Pancreas (tissue), 10 donors: ENCODE measurements at places on chromosomes 4 and X. TPM values are rescaled to one million over a fixed set of nuclear protein-coding genes. Genes with fewer than 3 reads are reported as not detected.

Gene GSTCD
- 1.9 TPM for polyA plus RNA-seq

Gene DGKK
- polyA plus RNA-seq = not detected

Gene CPLX1
- 6.3 TPM for polyA plus RNA-seq

Gene CPZ
- 0.84 TPM for polyA plus RNA-seq

Gene SOX3
- polyA plus RNA-seq = not detected

Gene LINC00632
- polyA plus RNA-seq = 0.47 TPM

Gene GPR34
- polyA plus RNA-seq = 0.99 TPM

Gene PROM1
- polyA plus RNA-seq = 19.7 TPM

Gene NHS
- polyA plus RNA-seq = 0.70 TPM

Gene ARSJ
- 1.6 TPM for polyA plus RNA-seq

Gene MAGEA8
- not detected for polyA plus RNA-seq

DNA sequence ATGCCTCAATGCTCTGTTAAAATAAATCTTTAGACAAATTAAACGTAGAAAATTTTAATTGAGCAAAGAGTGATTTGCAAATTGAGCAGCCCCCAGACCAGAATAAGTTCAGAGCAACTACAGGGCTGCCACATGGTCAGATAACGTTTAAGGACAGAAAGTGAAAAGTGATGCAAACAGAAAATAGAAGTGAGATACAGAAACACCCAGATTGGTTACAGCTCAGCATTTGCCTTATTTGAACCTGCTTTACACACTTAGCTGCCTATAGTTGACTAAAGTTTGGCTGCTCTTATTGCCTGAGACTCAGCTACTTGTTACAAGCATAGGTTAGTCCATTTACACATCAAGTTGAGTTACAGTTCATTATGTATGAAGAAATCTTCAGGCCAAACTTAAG lies 1800.8 kb upstream of the PCDH10 start:
- no peaks in the 10 kb centered on the region for H3K36me3 ChIP-seq
- no peak overlapping the region for H3K4me3 ChIP-seq
- no peaks in the 10 kb centered on the region for H3K27me3 ChIP-seq
- no peaks in the 10 kb centered on the region for H3K4me1 ChIP-seq
- no peak for DNase-seq

GRCh38 chr4:90852237-90852636 lies 725.0 kb downstream of the CCSER1 start:
- H3K27me3 ChIP-seq = no peaks in the 10 kb centered on the region
- no peak for DNase-seq
- no peak overlapping the region for H3K4me3 ChIP-seq
- no peaks in the 10 kb centered on the region for H3K36me3 ChIP-seq

DNA sequence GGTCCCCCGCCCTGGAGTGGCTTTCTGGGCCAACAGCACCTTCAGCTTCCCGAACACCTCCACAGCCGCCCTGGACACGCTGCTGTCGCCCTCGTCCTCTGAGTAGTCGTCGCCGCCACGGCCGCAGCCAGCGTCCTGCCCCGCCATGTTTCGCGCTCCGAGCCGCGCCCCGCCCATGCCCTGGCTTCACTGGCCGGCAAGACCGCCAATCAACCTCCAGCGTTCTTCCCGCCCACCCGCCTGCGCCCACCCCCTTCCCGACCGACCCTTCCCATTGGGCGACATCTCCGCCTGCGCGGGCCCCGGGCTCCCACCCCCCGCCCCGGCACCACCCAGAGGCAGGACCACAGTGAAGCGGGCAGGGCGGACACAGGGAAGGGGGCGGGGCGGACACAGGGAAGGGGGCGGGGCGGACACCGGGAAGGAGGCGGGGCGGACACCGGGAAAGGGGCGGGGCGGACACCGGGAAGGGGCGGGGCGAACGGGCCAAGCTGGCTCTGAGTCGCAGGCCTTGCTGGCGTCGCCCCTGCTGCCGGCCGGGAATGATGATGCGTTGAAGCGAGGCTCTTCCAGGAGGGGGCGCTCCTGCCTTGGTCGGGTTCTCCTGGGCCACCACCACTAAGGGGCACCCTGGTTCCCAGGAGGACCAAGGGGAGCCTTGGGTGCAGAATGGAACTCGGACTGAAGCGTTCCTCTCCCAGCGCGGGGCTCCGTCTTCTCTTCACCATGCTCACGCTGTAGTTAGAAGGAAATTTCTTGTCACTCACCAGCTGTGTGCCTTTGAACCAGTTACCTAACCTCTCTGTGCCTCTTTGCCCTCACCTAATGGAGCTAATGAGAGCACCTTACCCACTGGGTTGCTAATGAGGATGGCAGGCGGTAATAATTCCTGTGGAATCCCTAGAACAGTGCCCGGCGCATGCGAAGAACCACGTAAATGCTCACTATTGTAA lies at the start of gene HAUS7:
TSS of gene HAUS7 (minus strand) at position 166 of the 953 bp plus-strand sequence. CDS start at position 147, 19 bp downstream.
- H3K27me3 ChIP-seq = no peaks in the 10 kb centered on the region
- H3K27ac ChIP-seq = no peak within 1 kb of the TSS
- peak; percentile 83 for DNase-seq
- H3K4me1 ChIP-seq = no peaks in the 10 kb centered on the region

DNA sequence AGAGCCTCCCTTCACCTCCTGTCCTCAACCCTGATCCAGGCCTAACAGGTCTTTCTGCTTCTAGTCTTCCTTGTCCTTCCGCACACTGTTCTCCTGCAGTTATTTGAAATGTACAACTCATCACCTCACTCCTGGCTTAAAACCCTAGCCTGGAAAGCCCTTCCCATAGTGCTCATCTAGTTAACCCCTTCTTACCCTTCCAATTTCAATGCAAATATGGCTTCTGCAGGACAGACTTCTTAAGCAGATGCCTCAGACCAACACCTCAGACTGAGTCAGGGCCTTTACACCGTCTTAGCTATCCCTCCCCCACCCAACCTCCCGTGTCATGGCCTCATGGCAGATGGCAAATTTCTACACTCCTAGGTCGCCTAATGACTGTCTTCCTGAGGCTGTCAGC lies 130.4 kb downstream of the BCOR start:
- H3K4me3 ChIP-seq = no peak overlapping the region
- DNase-seq = no peak
- H3K27ac ChIP-seq = no peak overlapping the region
- H3K36me3 ChIP-seq = no peaks in the 10 kb centered on the region

- no peak overlapping the region for H3K4me3 ChIP-seq
- no peaks in the 10 kb centered on the region for H3K36me3 ChIP-seq
- DNase-seq = no peak
- no peaks in the 10 kb centered on the region for H3K27me3 ChIP-seq
Measured at GRCh38 chrX:150156615-150157014, 206.5 kb upstream of the MAMLD1 start.

DNA sequence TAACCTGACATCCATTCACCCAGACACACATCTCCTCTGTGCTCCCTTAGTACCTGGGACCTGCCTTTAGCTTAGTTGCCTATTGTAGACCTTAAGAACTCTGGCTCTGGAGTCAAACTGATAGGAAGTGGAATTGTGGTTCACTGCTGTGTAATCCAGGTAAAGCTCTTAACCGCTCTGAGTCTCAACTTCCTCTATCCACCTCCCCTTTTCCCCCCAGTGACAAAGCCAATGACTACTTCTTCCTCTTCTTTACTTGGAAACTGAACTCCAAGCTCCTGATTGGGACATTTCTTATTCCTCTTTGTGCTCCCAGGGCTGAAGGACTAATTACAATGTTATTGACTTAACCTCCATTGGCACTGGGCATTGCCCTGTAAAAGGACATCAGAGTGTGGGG lies 94.1 kb downstream of the DRD5 start:
- H3K4me1 ChIP-seq = no peaks in the 10 kb centered on the region
- no peaks in the 10 kb centered on the region for H3K36me3 ChIP-seq
- no peaks in the 10 kb centered on the region for H3K27me3 ChIP-seq

GRCh38 chr4:165383591-165384073 lies 4.8 kb downstream of the CPE start:
- no peaks in the 10 kb centered on the region for H3K27me3 ChIP-seq
- no peak overlapping the region for H3K4me3 ChIP-seq
- no peak for DNase-seq
- no peaks in the 10 kb centered on the region for H3K36me3 ChIP-seq
- H3K27ac ChIP-seq = no peak overlapping the region
- no peaks in the 10 kb centered on the region for H3K4me1 ChIP-seq

GRCh38 chrX:49209434-49210251 lies 9.7 kb upstream of the SYP start:
- H3K36me3 ChIP-seq = no peaks in the 10 kb centered on the region
- H3K27me3 ChIP-seq = no peaks in the 10 kb centered on the region
- DNase-seq = no peak
- H3K4me3 ChIP-seq = no peak overlapping the region
- H3K4me1 ChIP-seq = no peaks in the 10 kb centered on the region
- no peak overlapping the region for H3K27ac ChIP-seq

- H3K27me3 ChIP-seq = peaks cover 4% of the 10 kb centered on the region
- H3K4me3 ChIP-seq = no peak overlapping the region
- H3K27ac ChIP-seq = no peak overlapping the region
Measured at GRCh38 chrX:100850317-100850716, 23.8 kb downstream of the NOX1 start.

DNA sequence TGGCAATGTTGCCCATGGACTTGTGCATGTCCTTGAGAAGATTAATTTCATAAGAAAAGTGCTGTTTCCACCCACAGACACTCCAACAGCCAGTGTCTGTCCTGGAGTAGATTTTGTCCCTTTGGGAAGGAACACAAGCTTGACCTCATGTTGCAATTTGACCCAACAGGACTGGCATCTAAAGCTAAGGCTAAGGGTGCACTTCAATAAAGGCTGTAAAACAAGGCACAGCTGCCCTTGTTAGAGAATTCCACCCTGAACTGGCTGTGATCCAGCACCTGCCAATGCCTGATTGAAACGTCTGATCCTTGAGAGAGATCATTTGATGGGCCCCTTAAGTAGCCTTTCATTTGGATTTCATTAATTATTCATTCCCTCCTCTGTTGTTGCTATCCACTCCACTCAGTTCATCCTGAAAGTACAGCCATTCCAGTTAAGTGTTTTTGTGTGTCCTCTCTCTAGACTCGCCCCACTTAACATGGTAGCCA lies 56.2 kb downstream of the CD99L2 start:
- no peak overlapping the region for H3K4me3 ChIP-seq
- H3K36me3 ChIP-seq = no peaks in the 10 kb centered on the region
- no peaks in the 10 kb centered on the region for H3K4me1 ChIP-seq
- H3K27me3 ChIP-seq = no peaks in the 10 kb centered on the region
- H3K27ac ChIP-seq = no peak overlapping the region

DNA sequence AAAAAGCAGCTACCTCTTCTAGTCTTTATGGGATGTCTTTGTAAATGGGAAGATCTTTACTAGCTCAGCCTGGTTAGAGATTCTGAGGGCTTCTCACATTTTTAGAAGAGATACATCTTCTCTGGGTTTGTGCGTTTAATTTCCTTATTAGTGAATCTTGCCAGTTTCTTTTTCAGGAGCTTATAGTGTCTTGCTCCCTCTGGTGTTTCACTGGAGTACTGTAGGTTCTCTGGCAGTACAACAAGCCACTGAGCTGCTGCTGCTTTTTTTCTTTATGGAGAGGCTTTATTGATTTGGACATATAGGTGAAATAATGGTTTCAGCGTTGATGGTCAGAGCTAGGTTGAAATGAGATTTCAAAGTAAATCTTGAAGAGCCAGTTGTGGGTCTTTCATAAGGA lies 82.9 kb downstream of the LAS1L start:
- DNase-seq = peak; percentile 15
- no peak overlapping the region for H3K4me3 ChIP-seq
- H3K27ac ChIP-seq = no peak overlapping the region
- no peaks in the 10 kb centered on the region for H3K27me3 ChIP-seq

GRCh38 chr4:168923526-168924194 lies 86.4 kb downstream of the CBR4 start:
- no peaks in the 10 kb centered on the region for H3K4me1 ChIP-seq
- no peaks in the 10 kb centered on the region for H3K27me3 ChIP-seq
- H3K36me3 ChIP-seq = peaks cover 5% of the 10 kb centered on the region
- no peak overlapping the region for H3K4me3 ChIP-seq
- DNase-seq = peak; percentile 57

DNA sequence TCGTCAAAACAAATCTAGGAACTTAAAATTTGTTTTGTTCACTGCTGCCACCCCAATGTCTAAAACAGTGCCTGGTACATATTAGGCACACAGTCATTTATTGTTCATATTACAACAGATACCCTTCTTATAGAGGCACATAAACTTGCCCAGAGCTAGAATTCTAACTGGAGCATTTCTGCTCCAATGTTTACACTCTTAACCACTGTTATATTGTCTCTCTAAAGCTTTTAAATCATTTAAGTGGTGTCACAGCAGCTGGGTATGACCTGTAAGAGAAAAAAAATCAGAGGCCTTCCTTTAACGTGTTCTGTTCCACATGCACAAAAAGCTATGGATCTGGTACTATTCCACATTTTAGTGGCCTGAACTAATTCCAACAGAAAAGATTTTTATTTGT lies 3.0 kb downstream of the UBE2D3 start:
- H3K27me3 ChIP-seq = no peaks in the 10 kb centered on the region
- H3K4me3 ChIP-seq = peak overlapping the region; percentile 98

GRCh38 chrX:136829413-136829812 lies 48.7 kb upstream of the ARHGEF6 start:
- H3K27ac ChIP-seq = no peak overlapping the region
- H3K36me3 ChIP-seq = no peaks in the 10 kb centered on the region
- H3K4me3 ChIP-seq = no peak overlapping the region
- H3K4me1 ChIP-seq = no peaks in the 10 kb centered on the region
